Brain pericyte (primary cell): ENCODE measurements at places on chromosomes 12 and 14.

DNA sequence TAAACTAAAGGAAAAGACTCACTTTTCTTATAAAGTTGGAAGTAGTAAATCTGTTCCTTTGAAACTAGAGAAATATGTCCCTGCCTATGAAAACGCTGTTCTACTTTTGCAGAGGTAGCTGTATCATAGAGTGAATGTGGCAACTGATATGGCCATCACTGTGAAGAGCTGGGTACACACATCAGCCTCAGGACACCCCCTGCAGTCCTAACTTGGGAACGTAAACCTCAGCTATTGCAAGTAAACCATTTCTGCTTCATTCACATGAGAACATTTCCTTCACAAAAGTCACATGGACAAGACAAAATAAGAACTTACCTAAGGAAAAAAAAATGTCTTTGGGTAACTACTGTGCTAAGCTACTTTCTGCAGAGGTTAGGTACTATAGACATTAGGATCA, 233.3 kb upstream of the PPFIA2 start:
- DNase-seq, result no peak

- DNase-seq, result no peak
These were observed 484.9 kb upstream of the ATP2B1 start for GRCh38 chr12:90193500-90193899.

GRCh38 chr12:39777465-39777864, 157.9 kb upstream of the ABCD2 start:
- DNase-seq, result no peak

- DNase-seq, result no peak
These were observed 89.5 kb downstream of the FBXL14 start for GRCh38 chr12:1504895-1505311.

- no peak for DNase-seq
These were observed 825.9 kb downstream of the SLC16A7 start for GRCh38 chr12:60421741-60422140.

GRCh38 chr12:49705479-49706134, 1.6 kb downstream of the FMNL3 start:
- DNase-seq, result no peak

DNA sequence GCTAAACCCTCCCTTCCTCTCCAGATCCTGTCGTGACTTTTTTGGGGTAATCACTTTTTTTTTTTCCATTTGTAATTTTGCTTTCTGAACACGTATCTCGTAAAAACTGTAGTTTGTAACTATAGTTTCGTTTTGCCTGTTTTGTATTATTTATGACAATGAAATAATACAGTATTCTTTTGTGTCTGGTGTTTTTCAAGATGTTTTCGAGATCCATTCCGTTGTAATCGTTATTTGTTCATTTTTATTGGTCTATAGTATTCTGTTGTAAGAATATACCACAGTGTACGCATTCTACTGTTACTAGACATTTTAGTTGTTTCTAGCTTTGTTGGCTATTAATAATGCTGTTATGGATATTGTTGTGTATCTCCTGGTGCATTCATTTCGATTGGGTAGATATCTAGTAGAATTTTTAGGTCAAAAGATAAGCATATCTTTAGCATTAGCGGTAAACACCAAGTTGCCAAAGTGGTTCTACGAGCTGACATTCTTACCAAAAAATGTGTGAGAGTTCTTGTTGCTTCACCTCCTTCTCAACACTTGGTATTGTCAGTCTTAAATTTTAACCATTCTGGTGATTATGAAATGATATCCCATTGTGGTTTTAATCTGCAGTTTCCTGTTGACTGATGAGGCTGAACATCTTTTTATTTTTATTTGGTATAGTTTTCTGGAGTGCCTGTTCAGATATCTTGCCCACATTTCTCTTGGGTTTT, 92.3 kb upstream of the EVL start:
- no peak for DNase-seq

GRCh38 chr12:81070846-81071245, 7.0 kb upstream of the ACSS3 start:
- DNase-seq, result no peak

GRCh38 chr12:5467931-5468330, 36.0 kb downstream of the NTF3 start:
- no peak for DNase-seq

DNA sequence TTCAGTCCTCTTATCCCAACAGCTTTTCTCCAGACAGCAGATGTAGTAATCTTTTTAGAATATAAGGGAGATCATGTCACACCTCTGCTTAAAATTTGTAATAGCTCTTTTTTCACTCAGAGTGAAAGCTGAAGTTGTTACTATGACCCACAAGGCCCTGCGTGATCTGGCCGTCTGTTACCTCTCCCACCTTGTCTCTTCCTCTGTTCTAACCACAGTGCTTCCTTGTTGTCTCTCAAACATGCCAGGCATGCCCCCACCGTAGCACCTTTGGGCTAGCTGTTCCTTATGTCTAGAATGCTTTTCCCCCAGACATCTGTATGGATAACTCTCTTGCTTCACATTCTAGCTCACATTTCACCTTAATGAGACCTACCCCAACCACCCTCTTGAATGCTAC, 6.5 kb downstream of the NECAP1 start:
- DNase-seq, result no peak

DNA sequence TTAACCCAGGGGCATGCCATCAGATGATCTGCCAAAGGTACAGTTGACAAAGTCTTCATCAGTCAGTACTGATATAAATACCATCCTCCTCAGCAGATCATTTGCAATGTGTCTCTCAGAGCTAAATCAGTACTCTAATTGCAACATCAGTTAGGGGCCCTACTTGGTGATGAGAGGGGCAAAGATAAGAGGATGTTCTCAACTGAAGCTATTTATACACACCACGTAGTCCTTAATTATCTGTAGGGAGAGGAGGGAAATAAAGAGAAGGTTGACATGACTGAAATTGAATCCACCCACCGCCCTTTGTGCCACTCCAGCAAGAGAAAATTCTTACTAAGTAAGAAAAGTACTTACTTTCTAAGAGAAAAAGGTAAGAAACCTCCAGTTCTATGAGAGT, 157.8 kb upstream of the NUDT4 start:
- no peak for DNase-seq
